ENCODE measurements at places on chromosomes 12 and 14. TPM values are rescaled to one million over a fixed set of nuclear protein-coding genes. Genes with fewer than 3 reads are reported as not detected.

The LBHD2 gene
- total RNA-seq = not detected

The PRIMA1 gene
- not detected for total RNA-seq

The FGF23 gene
- under 0.01 TPM for total RNA-seq

The ART4 gene
- 91.9 TPM for total RNA-seq

DNA sequence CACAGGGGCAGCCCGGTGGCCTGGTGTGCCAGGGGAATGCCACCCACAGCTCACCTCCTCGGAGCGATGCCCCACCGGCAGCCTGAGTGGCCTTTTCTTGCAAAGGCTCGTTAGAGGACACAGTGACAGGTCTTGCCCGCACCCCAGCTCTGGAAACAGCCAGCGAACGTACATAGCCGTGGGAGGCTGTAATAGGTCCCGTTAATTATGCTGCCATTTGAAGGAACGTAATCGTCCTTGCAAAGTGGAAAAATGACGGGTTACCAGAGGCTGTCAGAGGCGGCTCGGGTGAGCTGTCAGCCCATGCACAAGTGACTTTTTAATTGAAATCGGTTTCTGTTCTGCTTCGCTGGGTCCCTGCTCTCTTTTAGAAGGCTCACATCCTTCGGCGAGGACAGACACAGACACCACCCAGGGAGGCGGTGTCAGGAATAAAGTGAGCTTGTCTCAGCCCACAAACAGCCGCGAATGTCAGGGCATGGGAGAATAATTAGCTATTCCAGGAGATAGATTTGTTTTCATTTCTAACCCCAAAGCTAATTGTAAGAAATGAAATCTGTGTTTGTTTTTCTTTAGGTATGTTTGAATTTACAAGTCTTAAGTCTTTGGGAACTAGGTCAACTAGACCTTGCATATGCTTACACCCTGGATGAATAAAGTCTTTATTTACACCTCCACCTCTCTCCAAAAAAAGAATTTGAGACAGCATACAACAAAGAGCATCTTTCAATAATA, 77.2 kb upstream of the RFLNA start:
- DNase-seq = no peak

GRCh38 chr12:104282109-104282508, 21.4 kb upstream of the EID3 start:
- DNase-seq = no peak

GRCh38 chr12:47023311-47023710, 56.1 kb upstream of the PCED1B start:
- no peak for DNase-seq

GRCh38 chr12:113582521-113583218, 111.0 kb upstream of the LHX5 start:
- DNase-seq = no peak

GRCh38 chr14:89114109-89114508, 289.7 kb downstream of the TTC8 start:
- DNase-seq = no peak

- DNase-seq = no peak
These were observed 524.1 kb downstream of the LRFN5 start for GRCh38 chr14:42130815-42131214.

DNA sequence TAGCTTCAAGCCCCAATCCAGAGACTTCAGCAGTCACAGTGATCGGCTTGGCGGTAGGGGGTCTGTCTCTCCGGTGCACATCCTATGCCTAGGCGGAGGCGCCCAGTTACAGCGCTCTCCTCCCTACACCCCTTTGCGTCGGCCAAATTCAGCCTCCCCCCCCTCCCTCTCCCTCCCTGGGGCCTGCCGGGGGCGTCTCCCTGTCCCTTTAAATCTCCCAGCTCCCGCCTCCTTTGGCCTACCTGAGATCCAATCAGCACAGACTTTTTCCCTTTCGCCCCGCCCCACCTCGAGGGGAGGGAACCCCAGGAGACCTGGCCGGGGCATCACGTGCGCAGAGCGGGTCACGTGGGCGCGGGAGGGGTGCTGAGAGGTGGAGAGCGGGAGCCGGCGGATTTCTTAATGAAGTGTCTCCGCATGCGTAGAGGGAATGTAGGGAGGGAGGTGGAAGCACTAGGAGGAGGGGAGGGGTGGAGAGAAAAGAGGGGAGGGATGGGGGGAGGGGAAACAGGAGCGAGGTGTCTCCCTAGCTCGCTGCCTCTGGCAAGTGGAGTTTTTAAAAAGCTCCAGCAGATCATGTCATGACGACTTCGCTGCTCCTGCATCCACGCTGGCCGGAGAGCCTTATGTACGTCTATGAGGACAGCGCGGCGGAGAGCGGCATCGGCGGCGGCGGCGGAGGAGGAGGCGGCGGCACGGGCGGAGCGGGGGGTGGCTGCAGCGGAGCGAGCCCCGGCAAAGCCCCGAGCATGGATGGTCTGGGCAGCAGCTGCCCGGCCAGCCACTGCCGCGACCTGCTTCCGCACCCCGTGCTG, at the start of gene HOXC13:
HOXC13 (plus strand) TSS at position 506 of the 815 bp plus-strand sequence; CDS start at position 582, 76 bp downstream.
- no peak for DNase-seq

DNA sequence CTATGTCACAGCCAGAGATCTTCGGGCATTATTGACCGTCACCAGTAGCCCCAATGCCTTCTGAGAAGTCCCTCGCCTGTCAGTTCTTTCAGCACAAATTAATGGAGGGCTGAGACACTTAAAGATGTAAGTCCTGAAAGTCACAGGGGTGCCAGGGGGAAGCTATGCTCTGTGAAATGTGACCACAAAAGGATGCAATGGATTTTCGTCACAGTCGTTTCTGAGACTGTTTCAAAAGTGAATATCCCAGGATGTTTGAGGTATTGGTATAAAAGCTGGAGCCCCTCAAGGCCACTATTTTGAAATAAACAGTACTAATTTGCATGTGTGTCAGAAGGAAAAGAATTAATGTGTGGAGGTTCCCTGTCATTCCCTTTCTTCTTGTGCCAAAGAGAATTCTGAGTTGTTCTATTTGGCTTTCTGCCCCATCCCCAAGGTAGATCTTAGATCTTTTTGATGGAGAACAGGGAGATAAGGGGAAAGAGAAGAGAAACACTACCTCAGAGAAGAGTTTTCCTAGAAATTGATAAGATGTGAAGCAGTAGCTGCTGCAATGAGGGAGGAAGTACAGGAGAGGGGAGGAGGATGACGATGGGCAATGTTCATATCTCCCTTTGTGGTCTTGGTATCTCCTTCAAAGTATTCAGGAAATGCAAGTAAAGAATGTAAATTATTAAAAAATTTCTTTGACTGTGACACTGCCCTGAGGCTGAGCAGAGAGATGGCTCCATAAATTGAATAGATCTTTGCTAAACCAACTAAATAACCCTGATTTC, 101.8 kb upstream of the NAP1L1 start:
- no peak for DNase-seq

- no peak for DNase-seq
These were observed 190.9 kb downstream of the SOX5 start for GRCh38 chr12:23758608-23759007.

GRCh38 chr14:95006051-95006450, 151.3 kb downstream of the DICER1 start:
- DNase-seq = no peak

All from dermis microvascular lymphatic vessel endothelial cell (primary cell).